GM19239 (cell line): ENCODE measurements at places on chromosomes 4 and X.

DNA sequence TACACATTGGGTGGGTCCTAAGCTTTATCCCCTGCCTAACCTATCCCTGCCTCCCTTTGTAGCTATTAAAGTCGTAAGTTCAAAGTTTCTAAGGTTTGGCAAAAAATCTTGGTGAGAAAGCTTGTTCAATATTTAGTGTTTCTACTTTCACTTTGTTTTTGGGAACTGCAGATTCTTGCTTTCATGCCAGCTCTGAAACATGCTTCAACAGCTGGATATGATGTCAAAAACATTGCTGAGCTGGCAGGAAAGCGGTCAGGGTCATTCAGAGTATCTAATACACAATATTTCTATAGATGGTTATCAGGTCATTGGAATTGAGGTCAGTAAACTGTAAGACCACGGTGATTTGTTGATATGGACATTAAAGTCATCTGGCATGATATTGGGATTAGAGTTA is 19.7 kb downstream of the CENPI start:
- no peak for DNase-seq

DNA sequence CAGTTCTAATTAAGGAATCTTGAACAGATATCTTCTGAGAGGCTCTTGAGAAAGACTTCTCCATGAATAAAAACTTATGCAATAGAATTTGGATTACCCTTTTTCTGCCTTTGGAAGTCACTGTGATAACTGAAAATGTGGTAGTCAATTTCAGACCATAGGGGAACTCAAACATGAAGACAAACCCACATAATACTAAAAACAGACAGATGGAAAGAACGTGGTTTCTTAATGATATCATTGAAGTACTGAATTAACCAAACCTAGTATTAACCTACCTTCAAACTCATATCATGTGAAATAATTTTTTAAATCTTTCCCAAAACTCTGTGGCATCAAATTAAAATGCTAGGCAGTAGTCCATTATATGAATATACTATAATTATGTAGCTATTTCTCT is 153.5 kb downstream of the CAMK2D start:
- DNase-seq: no peak

DNA sequence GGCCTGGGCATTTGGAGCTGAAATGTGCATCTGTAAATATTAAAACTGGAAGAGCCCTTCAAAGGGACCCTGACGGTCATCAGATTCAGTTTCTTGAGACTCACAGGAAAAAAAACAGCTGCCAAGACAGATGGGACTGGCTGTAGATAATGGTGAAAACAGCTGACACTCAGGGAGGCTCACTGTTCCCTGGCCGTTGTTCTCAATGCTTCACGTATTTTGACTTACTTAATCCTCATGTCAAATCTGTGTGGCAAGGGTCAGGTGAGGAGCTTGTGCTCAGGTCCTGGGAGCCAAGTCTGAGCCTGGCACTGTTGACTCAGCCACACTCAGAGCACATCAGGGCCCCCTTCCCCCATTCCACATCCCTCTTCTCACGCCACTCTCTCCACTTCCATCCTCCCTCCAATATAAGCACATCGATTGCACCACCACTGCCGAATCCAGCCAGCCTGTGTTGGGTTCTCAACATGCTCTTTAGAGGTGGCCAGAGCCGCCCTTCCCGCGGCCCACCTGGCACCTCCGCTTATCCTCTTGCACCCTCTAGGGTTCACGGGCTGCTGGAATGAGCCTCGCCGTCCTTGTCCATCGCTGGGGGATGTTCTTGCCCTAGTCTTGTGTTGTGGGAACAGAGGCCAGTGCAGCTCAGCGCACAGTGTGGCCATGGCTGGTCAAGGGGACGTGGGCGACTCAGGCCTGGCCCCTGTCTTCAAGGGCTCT is 40.1 kb downstream of the EVC start:
- no peak for DNase-seq

DNA sequence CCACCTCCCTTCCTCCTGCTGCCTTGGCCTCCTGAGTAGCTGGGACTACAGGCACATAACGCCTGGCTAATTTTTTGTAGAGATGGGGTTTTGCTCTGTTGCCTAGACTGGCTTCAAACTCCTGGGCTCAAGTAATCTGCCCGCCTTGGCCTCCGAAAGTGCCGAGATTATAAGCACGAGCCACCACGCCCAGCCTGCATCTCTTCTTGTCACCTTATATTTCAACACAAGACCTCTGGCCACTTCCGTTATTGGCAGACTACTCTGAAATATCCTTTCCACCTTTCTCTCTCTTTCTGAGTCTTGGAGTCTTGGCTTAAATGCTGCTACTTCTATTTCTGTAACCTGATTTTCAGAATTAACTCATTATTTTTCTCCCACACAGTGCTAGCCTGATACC is 5.6 kb downstream of the KIAA0232 start:
- DNase-seq: no peak

DNA sequence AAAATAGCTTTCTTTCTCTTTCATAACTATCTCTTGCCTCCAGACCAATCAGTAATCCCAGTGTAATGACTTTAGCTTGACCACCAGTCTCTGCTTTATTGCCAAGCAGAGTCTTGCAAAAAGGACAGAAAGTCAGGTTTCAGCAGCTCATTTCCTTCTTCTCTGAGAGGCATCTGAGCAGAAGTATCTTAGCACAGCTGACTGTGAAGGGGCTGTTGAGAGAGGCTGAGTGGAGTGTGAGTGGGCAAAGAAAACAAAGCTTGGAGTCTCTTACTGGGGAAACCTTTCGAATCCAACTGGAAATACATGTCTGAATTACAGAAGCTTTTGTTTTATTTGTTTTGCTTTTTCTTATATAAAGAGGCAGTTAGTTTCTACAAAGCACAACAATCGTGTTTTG is 170.3 kb upstream of the IGFBP7 start:
- DNase-seq: no peak

DNA sequence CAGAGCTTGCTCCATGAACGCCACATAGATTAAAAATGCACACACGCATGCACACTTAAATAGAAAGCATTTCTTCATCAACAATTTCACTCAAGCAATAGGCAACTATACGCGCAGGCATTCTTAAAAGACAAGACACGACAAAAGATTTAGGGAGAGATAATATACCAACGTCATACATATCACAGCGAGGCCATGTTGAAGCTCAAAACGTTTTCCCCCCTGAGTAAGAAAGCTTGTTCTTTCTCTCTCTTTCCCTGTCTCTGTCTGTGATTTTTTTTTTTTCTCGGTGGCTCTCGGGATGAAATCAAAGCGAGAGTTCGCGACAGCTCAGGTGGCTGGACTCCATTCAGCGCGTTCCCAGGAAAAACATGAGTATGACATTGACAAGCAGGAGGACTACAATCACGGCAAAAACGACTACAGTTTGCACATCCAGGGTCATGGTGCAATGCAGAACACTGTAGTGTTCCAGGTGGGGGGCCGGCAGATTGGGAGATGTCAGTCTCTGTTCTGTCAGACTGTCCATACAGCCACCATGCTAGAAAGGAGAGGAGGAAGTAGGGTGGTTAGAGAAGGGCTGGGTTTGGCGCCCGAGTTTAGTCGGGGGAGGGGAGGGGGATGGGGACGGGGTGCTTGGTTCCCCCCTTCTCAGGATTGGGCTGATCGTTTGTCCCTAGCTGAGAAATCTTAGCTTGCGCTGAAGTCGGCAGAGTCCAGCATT is 30.7 kb downstream of the ARHGEF9 start:
- no peak for DNase-seq

GRCh38 chr4:1152290-1152689 is 20.1 kb downstream of the SPON2 start:
- DNase-seq: no peak

GRCh38 chr4:141659539-141659938 is 23.2 kb downstream of the IL15 start:
- DNase-seq: no peak

- DNase-seq: no peak
These were observed 538.6 kb downstream of the ANKRD50 start for GRCh38 chr4:124173912-124174311.

GRCh38 chrX:153999359-154000037 is 20.2 kb downstream of the IRAK1 start:
- DNase-seq: no peak

GRCh38 chr4:119025916-119026661 is 109.5 kb upstream of the MYOZ2 start:
- no peak for DNase-seq

GRCh38 chr4:40710484-40711254 is 39.1 kb upstream of the NSUN7 start:
- no peak for DNase-seq

DNA sequence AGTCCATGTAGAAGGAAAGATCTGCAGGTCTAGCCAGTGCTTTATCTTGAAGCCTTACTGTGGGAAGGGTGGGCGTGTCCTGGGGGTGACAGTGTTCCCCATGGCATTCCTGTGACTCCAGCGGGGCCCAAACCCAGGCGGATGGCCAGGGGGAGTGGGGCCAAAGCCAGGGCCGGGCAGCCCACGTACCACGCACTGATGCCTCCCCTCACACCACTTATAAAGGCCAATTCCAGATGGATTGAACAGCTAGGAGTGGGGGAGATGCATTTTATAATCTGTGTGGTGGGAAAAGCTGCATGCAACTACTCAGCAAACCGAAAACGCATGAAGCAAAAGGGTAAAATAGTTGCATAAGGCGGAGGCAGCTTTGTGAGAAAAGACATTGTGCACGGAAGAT is 36.4 kb downstream of the NELFA start:
- DNase-seq: no peak

- DNase-seq: no peak
These were observed 69.5 kb downstream of the ANAPC4 start for GRCh38 chr4:25446611-25447010.

DNA sequence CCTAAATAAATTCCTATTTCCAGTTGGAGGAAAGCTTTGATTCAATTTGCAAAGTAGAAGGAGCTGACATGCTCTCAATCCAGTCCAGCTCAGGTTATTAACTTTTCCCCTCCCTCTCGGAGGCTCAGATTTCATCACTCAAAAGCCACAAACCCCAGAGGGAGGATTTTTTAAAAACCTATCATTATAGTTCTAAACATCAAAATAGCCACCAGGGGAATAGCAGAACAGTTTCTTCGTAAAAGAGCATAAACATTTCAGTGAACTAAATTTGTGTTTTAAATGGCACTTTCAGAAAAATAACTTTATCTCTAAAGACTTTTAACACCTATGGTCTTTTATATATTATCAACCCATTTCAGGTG is 8.8 kb downstream of the GPRIN3 start:
- DNase-seq: no peak

DNA sequence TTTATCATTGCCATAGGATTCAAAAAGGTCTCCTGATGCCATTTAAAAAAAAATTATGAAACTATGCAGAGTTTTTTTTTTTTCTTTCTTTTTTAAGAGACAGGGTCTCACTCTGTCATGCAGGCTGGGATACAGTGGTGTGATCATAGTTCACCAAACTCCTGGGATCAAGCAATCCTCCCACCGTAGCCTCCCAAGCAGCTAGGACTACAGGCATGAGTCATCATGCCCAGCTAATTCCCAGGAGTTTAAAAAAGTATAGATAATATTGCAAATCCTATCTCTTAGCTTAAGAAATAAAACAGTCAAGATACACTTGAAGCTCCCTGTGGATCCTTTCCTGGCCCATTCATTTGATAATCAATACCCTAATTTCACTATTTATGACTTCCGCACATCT is 58.6 kb upstream of the PRSS48 start:
- DNase-seq: no peak

DNA sequence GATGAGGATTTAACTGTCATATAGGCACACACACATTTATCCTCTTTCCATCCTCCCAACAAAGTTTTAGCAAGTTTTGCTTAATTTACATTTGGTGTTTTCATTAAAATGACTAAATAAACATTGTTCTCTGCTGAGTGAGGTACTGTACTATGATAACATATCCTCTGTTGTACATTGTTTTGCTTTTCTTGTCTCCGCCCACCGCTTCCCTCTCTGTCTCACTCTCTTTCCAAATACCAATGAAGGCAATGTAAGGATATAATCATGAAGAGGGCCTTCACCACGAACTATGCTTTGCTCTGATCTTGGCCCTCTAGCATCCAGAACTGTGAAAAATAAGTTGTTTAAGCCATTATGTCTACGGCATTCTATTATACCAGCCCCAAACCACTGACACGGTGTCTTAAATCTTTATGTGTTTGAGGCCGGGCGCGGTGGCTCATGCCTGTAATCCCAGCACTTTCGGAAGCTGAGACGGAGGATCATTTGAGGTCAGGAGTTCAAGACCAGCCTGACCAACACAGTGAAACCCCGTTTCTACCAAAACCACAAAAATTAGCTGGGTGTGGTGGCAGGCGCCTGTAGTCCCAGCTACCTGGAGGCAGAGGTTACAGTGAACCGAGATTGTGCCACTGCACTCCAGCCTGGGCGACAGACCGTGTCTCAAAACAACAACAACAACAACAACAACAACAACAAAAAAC is 65.3 kb downstream of the HPRT1 start:
- DNase-seq: no peak

DNA sequence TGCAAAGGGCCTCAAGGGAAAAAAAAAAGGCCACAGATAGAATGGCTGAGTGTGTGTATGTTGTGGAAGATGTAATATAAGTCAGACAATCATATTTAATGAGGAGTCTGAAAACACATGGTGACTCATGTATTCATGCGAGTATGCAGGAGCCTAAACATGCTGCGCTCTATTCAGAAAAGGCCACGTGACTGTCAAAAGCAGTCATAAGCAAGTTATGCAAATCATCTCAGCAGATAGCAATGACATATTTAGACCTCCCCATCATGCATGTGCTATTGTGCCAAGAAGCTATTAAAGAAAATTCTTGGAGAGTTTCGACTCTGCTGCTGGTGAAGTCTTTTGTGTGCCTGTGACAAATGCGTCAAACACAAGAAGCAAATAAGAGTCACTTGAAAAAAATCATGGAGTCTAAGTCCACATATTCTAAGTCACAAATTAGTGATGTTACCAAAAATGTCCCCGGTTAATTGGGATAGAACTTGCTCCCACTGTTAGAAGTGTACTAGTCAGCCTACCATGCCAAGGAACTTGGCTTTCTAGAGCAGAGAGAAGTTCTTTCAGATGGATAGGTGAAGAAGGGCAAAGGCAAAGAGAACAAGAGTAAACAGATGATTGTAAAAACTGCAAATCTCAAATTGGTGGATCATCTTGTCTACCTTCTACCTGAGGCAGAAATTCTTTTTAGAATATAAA is 5.0 kb downstream of the LNX1 start:
- no peak for DNase-seq

DNA sequence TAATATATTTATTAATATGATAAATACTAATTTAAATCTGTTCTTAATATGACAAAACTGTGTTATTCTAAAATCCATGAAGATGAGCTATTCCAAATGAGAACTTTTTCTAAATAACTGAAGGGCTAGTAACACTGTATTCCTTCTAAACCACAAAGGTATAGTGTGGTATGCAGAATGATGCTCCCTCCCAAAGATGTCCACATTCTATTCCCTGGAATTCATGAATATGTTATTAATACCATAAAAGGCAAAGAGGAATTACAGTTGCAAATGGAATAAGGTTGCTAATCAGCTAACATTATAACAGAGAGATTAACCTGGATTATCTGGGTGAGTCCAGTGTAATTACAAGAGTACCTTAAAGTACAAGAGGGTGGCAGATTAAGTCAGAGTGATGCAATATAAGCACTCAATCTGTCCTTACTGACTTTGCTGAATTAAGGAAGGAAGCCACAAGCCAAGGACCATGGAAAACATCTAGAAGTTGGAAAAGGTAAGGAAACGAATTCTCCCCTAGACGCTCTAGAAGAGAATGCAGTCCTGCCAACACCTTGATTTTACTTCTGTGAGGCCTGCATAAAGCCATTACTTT is 20.7 kb upstream of the MAB21L2 start:
- DNase-seq: no peak
